ENCODE measurements at places on chromosomes 6 and 20.

- no peak for ATAC-seq
Measured at GRCh38 chr20:52684176-52684575, 288.0 kb upstream of the TSHZ2 start.

DNA sequence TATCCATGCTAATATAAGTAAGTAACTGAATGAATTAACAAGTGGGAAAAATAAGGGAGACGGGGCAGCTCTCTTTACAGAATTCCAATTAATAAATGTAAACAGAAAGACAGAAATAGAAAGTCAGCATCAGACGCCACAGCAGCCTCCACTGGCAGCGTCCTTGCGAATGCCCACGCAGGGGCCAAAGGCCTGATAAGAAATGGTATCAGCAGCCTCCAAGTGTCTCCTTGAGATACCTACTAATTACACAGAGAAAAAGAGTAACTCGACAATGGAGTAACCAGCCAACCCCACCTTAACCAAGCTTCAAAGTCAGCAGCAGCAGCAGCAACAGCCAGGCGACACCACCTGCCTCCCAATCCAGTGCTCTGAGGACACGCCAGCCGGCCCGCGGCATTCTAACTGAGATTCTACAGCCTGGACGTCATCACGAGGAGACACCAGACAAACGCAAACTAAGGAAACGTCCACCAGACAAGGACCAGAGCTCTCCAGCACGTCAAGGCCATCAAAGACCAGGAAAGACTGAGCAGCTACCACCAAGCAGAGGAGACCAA lies 78.8 kb downstream of the TAF4 start:
- ATAC-seq = no peak

DNA sequence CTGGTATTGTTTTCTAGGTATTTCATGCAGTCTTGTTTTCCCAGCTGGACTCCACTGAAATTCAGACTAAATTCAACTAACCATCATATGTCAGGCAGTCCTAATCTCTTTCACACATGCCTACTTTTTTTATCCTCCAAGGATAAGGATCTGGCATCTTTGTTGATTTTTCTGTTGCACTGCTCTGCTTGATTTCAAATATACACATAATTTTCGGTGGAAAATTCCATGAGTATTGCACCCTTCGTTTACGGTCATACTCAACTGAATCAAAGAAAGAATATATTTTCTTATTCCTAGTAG lies 64.8 kb upstream of the UNC93A start:
- ATAC-seq = no peak

GRCh38 chr20:56801971-56802755 lies 173.1 kb downstream of the TFAP2C start:
- peak; percentile 19 for ATAC-seq

DNA sequence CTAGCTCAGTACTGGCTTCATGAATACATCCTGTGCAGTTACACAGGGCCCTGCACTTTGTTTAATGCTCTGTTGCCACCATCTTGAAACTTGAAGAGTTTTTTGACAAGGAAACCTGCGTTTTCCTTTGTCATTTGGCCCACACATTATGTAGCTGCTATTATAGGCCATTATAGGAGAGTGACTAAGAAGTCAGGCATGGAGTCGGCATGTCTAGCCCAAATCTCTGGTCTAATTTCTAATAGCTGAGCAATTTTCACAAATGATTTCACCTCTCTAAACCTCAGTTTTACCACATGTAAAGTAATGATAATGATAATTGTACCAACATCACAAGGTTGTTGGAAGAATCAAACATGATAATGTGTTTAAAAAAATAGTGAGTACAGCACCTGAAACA lies 67.1 kb upstream of the MYLIP start:
- ATAC-seq = no peak

GRCh38 chr6:47897247-47897646 lies 115.4 kb downstream of the OPN5 start:
- ATAC-seq = peak; percentile 97

DNA sequence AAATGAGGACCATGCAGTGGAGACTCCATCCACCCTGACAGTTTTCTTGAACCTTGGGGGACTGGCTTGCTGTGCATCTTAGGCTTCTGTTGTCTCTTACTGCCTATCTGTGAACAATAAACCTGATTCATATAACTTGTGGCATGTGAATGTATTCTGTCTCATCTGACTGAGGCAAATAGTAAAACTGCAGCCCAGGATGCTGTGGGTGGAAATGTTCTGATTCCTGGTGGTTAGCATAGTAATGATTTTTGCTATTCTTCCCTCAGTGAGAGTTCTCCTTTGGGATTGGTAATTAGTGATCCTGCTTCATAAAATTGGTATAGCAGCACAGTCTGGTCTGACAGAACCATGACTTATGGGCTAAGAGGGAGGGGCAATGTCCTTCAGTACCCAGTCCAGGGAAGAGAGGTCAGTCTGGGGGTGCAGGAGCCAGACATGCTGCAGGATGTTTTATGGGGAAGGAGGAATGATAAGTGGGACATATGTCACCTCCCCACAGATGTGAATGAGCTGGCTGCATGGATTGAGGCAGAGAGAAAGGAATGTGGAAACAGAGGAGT lies 147.1 kb downstream of the OR2B2 start:
- ATAC-seq = peak; percentile 98
